Hematopoietic multipotent progenitor cell treated with erythropoietin and hydrocortisone succinate and interleukin-3 and kit ligand, for 15 days (in vitro differentiated cells): ENCODE measurements at places on chromosomes 2 and 18.
A peak's percentile ranks its signal among the peaks of the same experiment; 100 is the strongest.

DNA sequence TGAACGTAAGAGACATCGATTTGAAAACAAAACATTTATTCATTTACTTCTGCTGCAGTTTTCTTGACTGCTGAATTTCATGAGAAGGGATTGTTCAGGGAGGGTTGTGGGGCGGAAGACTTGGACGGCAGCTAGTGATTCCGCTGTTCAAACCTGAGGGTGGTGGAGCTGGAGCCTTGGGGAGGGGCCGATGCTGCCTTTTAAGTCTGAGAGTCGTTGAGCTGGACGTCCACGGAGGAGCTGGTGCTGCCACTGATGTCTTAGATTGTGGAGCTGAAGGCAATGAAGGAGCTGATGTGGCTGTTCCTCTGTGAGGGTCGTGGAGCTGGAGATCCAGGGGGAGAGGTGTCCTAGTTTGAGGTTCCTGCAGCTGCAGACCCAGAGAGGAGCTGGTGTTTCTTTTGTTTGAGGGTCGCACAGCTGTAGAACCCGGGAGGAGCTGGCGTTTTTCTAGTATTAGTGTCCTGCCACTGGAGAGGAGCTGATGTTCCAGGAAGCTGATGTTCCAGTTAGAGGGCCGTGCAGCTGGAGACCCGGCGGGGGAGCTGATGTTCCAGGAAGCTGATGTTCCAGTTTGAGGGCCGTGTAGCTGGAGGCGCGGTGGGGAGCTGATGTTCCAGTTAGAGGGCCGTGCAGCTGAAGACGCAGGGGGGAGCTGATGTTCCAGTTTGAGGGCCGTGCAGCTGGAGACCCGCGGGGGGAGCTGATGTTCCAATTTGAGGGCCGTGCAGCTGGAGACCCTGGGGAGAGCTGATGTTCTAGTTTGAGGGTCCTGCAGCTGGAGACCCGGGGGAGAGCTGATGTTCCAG lies 150.9 kb downstream of the RTP5 start:
- DNase-seq, result no peak

GRCh38 chr2:119049968-119050704 lies 108.1 kb downstream of the MARCO start:
- no peak for DNase-seq

- no peak for DNase-seq
Measured at GRCh38 chr18:41681138-41681880, 273.7 kb upstream of the PIK3C3 start.

DNA sequence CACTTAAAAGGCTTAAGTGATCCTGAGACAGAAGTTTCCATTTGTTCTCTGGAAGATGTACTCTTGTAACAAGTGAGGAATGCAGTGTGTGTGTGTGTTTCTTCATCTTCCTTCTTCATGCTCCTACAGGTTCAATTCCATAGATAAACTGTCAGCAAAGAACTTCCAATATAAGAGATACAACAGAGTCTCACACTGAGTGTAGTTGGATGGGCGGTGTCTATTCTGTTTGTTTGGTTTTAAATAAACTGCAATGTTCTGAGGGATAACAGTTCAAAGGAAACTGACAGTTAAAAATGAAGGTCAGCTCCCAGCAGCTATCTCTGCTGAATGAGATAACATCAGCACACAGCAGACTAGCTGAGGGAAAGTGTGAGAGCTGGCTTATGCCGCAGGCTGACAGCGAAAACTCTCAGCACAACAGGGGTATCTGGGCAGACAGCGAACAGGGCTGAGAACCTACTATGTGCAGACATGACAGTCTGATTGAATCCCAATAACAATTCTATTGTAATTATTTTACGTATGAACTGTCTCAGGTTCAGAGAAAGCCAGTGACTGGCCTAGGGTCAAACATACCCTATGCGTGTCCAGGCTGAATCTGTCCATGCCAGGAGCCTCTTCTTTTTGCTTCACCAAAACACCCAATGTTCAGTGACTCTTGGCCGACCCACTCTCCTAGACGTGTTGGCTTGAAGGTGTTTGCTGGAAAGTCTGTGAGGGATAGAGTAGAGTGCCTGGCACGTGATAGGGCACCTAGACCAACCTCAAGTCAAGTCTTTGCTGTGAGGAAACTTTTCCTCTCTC lies 201.9 kb upstream of the TRIB2 start:
- no peak for DNase-seq

GRCh38 chr2:232320443-232320803 lies 58.1 kb upstream of the ALPP start:
- DNase-seq, result peak; percentile 58

GRCh38 chr2:236712304-236712703 lies 142.7 kb downstream of the ACKR3 start:
- no peak for DNase-seq

DNA sequence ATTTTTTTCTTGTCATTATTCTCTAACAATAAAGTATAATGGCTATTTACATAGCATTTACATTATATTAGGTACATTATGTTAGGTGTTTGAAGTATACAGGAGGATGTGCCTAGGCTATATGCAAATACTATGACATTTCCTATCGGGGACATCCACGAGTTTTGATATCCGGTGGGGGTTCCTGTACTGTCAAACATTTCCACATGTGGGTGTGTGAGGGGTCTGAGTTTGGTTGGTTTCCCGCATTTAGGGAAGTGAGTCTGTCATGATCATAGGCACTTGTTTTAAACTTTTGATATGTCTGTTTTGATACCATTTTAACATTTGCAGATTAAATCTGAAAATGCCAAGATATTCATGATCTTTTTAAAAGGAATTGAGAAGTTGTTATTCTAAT lies 76.0 kb downstream of the CEP192 start:
- no peak for DNase-seq

- DNase-seq, result no peak
Measured at GRCh38 chr2:16973586-16974286, 308.1 kb upstream of the CYRIA start.

- DNase-seq, result no peak
Measured at GRCh38 chr2:227404585-227405271, 17.0 kb upstream of the SCYGR1 start.

DNA sequence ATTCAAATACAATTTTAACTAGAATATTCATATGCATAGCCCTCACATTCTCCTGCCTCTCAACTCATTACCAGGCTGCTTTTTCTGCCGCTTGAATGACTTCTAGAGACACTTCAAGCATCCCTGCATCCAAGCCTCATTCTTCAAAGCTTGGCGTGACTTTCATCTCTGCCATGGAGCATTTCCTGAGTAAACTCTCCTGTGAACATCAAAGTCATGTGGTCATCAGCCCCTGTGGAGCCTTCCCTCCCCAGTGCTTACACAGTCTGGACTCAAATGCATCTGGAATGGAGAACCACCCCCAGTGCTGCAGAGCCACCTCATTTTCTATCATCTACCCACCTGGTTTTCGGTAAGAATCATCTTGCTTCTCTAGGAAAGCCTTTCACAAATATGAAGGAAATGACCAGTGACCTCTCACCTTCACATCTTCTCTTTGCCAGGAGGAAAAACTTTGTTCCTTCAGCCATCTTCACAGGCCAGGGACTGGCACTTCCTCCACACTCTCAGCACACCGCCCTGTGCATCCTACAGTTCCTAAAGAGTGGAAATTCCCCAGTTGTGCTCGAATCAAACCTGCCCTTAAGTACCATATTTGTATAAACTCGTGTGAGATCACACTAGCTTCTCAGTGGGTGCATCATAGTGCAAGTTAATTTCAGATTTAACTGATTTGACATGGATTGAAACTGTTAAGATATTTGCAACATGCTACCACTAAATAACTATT lies 116.4 kb downstream of the COL6A3 start:
- DNase-seq, result no peak

DNA sequence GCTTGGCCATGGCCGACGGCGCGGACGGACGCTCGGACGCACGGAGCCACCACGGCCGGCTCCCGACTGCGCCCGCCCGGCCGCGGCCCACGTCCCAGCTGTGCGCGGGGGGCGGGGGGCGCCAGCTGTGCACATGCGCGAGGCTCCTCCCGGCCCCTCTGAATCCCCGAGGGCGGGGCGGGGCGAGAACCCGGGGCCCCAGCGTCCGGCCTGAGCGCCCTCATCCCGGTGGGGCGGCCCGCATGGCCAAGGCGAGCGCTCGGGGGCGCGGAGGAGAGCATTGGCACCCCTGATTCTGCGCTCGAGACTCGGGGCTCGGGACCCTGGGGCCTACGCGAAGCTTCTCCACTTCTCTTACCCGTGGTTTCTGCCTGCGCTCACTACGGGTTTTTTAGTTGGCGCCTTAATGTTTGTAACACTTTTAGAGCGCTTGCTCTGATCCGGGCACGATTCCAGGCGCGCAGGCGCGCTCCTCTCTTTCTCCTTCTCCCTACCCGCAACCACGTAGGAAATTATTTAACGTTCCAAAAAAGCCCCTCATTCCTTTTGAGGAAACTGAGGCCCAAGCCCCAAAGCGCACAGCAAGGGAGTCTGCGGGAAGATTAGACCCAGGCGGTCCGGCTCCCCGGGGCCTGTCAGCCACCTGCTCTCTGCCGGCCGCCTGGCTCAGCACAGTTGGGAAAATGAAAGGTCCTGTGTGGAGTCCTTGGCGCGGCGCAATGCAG lies at the start of gene PXDN:
TSS of gene PXDN (minus strand) at position 70 of the 725 bp plus-strand sequence. CDS start at position 10, 60 bp downstream.
- no peak for DNase-seq

DNA sequence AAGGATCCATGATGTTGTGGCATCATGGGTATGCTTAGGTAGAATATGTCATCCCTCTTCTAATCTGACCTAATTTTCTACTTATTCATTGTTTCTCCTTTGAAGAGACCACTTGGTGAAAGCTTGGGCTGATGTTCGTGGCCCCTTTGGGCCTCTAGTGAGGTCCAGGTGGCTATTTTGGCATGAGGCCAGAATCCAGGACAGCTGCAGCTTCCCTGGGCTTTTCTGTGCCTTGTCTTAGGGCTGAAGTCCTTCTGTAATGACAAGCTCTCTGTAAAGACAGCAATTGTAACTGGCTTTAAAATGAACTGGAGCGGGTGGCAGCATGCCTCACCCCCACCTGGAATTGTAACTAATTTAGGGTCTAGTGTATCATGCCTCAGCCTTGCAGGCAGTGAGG lies 15.6 kb upstream of the MC2R start:
- no peak for DNase-seq

- no peak for DNase-seq
Measured at GRCh38 chr18:48803951-48804855, 146.6 kb downstream of the SMAD7 start.

DNA sequence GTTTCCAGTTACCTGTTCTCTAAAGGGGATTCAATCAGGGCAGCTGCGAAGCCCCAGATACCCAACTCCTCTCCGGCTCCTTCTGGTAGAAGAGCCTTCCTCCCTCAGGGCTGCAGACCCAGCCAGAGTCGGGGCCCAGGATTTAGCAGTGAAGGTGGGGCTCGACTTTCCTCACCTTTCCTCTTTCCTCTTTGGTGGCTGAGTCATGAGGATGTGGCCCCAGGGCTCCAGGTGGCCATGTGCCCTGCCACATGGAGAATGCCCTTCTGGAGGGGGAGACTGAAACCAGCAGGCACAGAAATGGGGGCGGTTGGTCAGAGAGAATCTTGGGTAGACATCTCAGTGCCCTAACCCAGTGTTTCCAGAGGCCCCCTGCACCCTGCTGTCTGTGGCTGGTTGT lies 402.6 kb downstream of the NBAS start:
- no peak for DNase-seq

DNA sequence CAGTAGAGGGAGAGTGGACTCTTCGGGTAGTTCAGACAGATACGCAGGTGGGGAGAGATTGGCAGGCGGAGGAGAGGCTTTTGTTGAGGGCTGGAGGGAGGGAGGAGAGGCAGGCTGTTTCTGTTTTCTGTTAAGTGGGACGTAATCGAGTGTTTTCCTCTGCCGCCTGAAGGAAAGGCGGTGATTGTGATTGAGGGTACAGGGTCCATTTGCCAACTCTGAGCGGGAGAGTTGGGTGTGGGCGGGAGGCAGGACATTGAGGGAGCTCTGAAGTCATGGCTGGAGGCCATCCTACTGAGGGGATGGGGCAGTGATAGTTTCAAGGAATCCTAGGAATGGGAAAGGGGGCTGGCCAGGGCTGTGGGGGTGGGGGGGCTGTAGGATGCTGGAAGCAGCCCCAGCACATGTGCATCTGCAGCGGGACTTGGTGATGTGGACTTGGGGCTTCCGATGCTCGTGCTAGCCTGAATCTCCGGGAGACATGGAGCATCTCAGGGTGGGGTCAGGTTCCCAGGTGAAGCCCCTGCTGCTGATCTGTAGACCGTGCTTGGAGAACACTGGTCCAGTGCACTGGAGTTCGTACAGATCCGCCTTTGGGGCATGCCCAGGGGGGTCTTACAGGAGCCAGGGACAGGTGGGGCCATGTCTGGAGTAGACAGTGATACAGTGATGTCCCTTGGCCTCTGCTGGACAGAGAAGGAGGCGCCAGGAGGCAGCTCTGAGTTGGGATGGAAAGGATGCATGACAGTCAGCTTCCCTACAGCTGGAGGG lies 167.5 kb downstream of the AGAP1 start:
- no peak for DNase-seq

DNA sequence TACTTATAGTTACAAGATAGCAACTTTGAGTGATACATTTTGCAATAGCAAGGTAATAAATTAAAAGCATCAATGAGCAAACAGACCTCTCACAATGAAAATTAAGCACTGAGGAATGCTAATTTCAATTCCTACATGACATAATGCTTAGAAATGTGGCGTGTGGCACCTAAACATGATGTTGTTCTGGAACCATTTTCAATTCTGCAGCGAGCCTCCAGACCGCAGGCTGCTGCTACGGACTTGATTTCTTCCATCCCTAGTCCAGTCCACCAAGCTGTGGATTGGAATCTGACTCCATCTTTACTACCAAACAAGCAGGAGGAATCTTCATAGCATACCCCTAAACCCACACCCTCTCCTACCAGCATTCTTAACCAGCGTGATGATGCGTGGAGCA lies 58.7 kb upstream of the ZNF397 start:
- DNase-seq, result no peak

DNA sequence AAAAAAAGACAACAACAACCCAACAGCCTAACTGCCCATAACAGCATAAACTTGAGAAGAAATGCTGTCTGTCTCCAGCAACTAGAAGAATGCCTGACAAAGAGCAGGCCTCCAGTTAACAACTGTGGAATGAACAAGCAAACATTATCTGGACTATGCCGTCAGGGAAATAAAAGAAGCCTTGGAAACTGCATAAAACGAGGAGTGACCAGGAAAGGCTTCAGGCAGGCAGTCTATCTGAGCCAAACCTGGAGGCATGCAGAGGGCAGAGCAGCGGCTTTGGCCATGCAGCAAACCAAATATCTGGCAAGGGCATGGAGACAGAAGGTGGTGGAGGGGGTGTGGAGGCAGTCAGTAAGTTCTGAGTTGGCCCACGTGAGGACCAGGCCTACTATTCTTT lies 11.1 kb downstream of the HES6 start:
- DNase-seq, result no peak
